ENCODE measurements at places on chromosomes 16 and 17.
A peak's percentile ranks its signal among the peaks of the same experiment; 100 is the strongest.

DNA sequence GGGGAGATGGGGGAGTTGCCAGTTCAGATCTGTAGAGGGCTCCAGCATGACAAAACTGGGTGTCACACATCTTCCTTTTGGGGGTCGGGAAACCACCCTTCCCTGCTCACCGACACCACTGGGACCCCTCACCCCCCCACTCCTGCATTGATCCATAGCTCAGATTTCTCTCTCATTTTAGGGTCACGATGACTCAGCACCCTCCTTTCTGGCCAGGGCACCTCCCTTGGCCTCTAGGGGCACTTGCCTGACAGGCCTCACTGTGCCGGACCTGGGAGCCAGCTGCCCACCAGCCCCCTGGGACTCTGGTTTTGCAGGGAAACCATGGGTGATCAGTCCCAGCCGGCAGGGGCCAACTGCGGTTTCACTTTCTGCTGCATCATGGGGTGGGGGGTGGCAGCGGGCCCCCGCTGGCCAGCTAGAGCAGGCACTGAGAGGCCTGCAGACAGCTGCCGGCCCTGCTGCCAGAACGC lies 239.4 kb downstream of the MRTFB start:
- no peak for DNase-seq

GRCh38 chr16:89482150-89482816 lies 8.1 kb downstream of the ANKRD11 start:
- DNase-seq = no peak

GRCh38 chr17:35844547-35844946 lies 24.1 kb downstream of the HEATR9 start:
- no peak for DNase-seq

GRCh38 chr16:4920826-4921225 lies 16.1 kb downstream of the PPL start:
- DNase-seq = no peak

GRCh38 chr16:2855536-2855935 lies 2.4 kb downstream of the PRSS22 start:
- no peak for DNase-seq

DNA sequence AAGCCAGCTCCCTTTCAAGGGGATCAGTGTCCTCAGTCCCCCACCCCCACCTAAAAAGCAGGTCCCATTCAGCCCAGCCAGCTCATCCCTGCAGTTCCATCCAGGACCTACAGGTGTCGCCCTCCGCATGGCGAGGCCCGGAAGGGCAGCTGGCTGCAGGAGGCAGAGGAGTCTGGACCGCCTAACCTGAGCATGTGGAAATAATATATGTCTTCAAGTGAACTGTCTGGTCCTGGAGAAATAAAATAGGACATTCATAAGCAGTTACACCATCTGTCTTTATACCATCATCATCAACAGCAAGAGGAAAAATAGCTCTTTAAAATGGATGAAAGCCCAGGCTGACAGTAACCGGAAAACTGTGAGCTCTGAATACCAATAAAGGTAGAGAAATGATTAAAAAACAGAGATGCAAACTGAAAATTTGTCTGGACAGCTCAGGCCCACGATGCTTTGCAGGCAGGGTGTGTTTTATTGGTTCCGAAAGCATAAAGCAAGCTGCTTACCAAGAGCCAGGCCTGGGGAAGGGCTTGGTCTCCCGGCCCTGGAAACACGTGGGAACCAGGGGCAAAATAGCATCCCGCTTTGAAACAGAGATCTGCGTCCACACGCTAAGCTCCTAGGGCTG lies 215.2 kb downstream of the ZFHX3 start:
- peak; percentile 84 for DNase-seq
